ENCODE measurements at places on chromosomes 16 and 17.

DNA sequence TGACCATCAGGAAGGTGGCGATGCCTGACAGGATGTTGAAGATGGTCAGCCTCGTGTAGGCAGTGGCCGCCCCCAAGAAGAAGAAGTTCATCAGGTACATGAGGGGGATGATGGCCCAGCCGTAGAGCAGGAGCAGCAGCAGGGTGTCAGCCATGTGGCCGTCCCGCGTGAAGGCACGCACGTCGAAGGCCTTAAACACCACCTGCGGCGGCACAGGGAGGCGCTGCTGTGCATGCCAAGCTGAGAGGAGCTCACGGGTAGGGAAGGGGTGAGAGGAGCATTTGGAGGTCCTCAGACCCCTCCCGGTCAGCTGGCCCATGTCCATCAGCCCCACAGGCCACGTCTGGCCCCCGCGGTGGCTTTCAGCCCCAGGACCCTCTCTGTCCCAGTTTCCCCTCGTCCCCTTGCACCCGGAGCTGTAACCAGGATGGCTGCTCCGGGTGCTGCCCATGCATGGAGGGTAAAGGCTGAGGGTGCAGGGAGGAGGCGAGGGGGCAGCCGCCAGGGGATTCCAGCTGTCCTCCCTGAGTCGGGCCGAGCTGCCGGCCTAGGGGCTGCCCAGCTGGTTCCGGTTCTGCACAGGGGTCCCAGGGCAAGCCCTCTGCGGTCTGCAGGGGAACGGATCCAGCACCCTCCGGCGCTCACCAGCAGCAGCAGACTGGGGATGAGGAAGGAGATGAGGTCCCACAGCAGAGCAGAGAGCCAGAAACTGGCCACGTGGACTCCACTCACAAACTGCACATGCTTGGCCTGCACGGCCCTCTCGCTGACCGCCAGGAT, 17.1 kb upstream of the RNPS1 start:
- no peak for DNase-seq

- no peak for DNase-seq
Observed at GRCh38 chr16:9755081-9755480, 427.1 kb downstream of the GRIN2A start.

- DNase-seq, result no peak
Observed at GRCh38 chr17:31073411-31073810, 21.4 kb upstream of the NF1 start.

GRCh38 chr17:48484256-48484655, 46.6 kb downstream of the HOXB1 start:
- no peak for DNase-seq

GRCh38 chr16:86775511-86775921, 197.2 kb downstream of the FOXL1 start:
- no peak for DNase-seq

DNA sequence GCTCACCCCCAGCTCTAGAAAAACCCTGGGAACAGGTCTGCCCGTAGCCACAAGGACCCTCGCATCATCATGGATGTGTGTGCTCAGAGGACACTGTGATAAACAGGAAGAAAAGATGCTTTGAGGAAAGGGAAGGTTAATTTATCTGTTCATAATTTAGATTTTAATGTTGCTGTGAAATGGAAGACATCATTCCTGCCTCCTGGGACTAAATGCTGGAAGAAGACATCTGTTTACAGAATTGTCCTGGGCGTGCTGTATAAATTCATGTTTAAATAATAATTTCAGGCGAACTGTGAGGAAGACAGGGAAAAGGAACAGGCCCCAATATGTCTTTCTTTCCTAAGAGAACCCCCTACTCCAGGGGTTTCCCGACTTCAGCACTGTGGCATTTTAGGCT, 112.6 kb downstream of the SHISA6 start:
- no peak for DNase-seq

DNA sequence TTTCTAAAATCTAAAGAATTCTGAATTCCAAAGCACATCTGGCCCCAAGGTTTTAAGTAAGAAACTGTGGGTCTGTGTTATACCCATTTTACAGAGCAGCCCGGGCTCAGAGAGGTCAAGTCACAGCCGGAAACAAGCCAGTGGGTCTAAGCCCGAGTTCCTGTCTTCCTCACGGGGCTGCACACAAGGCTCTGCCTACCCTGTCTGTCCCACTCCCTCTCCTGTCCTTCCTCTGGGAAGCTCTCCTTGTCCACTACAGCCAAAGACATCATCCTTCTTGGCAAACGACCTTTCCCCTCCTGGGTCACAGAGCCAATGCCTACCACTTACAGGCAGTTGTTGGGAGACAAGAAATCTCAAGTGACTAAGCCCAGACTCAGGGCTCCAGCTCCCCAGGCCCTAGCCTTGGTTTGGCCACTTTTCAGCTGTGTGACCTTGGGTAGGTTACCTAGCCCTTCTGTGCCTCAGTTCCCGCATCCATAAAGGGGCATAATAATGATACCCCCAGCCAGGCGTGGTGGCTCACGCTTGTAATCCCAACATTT, 55.6 kb upstream of the MAP3K14 start:
- no peak for DNase-seq

DNA sequence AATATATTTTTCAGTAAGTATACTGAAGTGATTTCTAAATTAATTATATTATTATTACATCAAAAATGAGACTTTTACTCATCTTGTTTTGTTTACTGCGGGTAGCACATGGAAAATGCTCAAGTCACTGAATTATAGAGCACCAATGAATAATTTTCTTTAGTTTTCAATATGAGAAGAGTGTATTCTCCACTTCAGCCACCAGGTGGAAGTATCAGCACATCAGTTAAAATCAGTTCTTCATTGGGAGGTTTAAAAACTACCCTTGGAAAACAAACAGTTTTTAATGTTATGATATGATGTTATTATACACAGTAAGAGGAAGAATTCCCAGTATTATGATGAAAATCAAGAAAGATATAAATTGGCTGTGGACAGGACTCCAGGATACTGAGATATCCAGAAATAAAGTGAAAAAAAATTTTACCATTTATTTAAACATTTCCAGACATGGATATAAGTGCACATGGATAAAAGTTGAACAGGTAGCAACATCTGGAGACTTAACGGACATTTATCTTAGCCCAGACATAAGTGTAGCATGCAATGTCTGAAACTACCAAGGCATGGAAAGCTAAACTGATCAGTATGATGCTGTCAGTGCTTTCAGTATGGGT, 467.3 kb downstream of the KCNJ2 start:
- DNase-seq, result no peak

DNA sequence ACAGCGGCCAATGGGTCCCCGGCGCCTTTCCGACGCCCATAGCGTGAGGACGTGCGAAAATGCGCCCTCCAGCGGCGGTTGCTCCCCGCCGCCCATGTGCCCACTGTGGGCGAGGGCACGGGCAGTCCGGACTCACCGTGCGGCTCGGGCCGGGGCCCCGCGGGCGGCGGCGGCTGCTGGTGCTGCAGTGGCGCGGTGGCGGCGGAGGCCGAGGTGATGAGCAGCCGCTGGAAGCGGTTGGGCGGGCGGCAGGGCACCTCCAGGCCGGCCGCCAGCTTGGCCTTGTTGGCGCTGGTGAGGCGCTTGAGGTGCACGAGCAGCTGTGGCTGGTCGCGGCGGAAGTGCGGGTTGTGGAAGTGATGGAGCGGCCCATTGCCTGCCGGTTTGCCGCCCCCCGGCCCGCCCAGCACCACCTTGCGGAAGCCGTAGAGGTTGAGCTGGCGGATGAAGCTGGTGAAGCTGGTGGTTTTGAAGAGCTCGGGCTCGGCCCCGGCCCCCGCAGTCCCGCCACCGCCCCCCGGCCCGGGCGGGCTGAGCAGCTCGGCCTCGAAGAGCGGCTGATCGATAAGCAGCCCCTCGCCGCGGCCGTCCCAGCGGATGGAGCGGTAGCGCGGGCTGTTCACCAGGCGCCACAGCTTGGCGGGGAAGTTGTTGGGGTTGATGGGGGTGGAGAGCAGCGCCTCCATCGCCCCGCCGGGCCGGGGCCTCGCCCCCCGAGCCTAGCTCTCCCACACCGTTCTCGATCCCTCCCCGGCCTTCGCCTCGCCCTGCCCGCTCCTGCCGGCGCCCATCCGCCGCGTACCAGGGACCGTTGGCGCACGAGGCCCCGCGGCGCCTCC, at the start of gene HSF5:
Gene HSF5, minus strand, starts transcription at position 820 of the 839 bp plus-strand sequence. Its CDS starts 134 bp downstream, at position 686.
- DNase-seq, result peak; percentile 89

DNA sequence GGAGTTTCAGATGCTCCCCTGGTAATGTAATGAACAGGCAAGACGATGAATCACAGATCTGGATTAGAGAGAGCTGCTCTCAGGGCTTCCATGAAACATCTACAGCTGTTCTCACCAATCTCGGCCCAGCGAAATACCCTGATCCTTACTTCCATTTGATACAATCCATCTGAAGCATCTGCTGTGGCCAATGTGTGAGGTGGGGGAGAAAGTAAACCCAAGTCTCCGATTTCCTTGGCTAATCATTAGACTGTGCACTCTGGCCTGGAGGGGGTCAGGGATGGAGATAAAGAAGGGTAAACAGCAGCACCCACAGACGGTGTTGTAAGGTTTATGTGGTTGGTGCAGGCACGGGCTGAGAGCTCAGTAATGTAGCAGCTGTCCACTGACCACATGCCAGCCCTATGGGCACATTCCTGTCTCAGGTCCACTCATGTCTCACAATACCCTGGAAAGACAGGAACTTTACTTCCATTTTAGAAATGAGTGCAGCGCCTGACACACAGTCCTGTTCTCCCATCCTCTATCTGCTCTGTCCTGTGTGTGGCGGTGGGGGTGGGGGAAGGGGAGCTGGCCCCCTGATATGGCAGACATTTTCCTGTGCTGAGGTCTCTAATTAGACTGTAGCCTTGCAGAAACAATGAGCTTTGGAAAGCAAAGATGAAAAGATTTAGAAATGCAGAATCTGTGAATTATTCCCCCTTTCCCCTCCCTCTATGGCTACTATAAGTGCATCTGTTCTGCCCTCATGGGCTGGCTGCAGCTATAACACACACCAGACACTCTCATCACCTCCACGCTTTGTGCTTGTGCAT, 48.3 kb upstream of the ERN1 start:
- no peak for DNase-seq

- no peak for DNase-seq
Observed at GRCh38 chr17:4187076-4187475, 44.1 kb downstream of the CYB5D2 start.
